ENCODE measurements at places on chromosomes 11 and 22. TPM values are rescaled to one million over a fixed set of nuclear protein-coding genes. Genes with fewer than 3 reads are reported as not detected.

- DNase-seq, result peak; percentile 72
Observed at GRCh38 chr11:63837027-63837688, 1.8 kb upstream of the MARK2 start.

DNA sequence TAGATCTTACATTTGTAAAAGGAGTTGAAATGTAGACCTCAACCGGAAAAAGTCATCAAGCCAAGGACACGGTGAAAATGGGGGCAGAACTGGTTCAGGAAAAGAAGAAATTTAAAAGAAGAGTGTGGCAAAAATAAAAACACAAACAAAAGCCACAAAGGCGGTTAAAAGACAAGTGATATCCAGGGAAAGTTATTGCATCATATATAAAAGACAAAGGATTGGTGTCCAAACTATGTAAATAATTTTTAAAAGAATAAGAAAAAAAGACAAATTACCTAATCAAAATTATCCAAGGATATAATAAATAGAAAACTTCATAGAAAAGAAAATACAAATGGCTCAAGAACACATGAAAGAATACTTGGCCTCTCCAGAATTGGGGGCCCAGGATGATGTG is 45.1 kb upstream of the OPCML start:
- DNase-seq, result no peak

Gene CSTF3
- polyA plus RNA-seq, result 58.8 TPM

- no peak for DNase-seq
Observed at GRCh38 chr11:16759857-16760508, 21.5 kb downstream of the C11orf58 start.

GRCh38 chr11:43410394-43410793 is 51.7 kb downstream of the TTC17 start:
- DNase-seq, result no peak

Gene TRIM49B
- polyA plus RNA-seq, result not detected
